ENCODE measurements at places on chromosomes 13 and 19.
A peak's percentile ranks its signal among the peaks of the same experiment; 100 is the strongest.

GRCh38 chr13:110780422-110780821, 66.9 kb downstream of the ING1 start:
- DNase-seq = peak; percentile 49

DNA sequence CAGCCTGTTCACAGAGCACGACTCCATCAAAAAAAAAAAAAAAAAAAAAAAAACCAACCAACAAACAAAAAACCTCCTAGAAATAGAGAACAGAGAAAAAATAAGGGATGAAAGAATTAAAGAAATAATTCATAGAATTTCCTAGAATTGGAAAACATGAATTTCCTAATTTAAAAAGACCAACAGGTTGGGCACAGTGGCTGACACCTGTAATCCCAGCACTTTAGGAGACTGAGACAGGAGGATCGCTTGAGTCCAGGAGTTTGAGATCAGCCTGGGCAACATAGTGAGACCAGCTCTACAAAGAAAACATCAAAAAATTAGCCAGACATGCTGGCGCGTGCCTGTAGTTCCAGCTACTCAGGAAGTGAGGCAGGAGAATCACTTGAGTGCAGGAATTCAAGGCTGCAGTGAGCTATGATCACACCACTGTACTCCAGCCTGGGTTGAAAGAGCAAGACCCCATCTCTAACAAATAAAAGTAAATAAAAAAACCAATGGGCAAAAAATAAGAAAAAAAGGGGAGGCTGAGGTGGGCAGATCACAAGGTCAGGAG, 6.5 kb downstream of the SPART start:
- DNase-seq = no peak

- DNase-seq = no peak
Measured at GRCh38 chr13:29006359-29006850, 186.3 kb downstream of the MTUS2 start.

- no peak for DNase-seq
Measured at GRCh38 chr13:50171590-50172282, 156.5 kb downstream of the KCNRG start.

- DNase-seq = peak; percentile 72
Measured at GRCh38 chr19:17847538-17848366, at the start of gene JAK3. JAK3 (minus strand) TSS chr19:17847982; CDS start chr19:17844417, 3,565 bp downstream.

- DNase-seq = no peak
Measured at GRCh38 chr19:17948931-17949930, 16.4 kb downstream of the CCDC124 start.

DNA sequence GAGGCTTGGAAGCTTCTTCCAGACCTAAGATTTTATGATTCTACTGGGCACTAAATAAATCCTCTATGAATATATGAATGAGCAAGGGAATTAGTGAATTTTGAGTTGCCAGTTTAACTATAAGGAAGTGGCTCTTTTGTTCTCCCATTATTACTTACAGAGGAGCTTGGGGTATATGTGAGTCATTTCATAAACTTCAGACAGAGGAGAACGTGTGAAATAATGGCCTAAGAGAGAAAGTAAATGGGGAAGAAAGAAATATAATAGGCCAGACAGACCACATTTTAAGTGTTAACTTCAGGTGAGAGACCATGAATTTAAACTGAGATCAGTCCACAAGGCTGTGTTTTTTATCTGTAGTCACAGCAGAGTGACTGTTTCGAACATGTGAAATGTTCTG, 570.9 kb downstream of the GPC6 start:
- no peak for DNase-seq

DNA sequence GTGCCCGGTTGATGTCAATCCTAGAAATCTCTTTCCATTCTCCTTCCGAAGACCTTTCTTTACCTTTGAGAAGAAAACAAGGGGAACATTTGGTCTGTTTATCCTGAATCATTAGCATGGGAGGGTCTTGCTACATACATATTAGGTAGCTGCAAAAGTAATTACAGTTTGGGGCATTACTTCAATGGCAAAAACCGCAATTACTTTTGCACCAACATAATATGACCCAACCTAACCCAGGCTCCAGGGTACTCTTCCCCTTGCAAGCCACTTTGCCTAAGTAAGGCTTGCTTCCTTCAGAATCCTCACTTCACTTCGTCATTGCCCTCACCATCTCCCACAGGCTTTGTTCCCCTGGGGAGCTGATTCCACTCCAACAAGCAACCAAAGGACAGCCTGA, 662.7 kb downstream of the DIAPH3 start:
- DNase-seq = no peak
